Stimulated activated CD4-positive, alpha-beta T cell treated with anti-CD3 and anti-CD28 coated beads, Interleukin-1b, Interleukin-23, amount 100 ng/mL, for 1 hour (primary cell): ENCODE measurements at places on chromosomes 2 and 18.

GRCh38 chr2:28071221-28071620 lies 180.7 kb downstream of the BABAM2 start:
- DNase-seq: no peak

DNA sequence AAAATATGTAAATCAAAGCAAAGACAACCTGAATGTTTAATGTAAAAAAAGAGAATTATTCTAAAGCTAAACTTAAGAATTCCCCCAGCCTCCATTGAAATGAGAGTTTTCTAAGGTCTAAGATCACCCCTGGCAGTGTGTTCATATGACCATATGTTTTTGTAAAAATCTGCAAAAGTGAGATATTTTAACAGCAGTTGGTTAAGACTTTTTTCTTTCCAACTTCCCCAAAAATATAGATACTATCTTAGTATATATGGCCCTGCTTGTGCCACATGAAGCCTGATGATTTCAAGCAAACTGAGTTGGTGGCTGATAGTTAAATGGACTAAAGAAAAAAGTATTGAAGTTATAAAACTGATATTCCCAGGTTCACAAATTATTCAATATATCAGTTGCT lies 35.4 kb downstream of the ZNF804A start:
- DNase-seq: no peak

DNA sequence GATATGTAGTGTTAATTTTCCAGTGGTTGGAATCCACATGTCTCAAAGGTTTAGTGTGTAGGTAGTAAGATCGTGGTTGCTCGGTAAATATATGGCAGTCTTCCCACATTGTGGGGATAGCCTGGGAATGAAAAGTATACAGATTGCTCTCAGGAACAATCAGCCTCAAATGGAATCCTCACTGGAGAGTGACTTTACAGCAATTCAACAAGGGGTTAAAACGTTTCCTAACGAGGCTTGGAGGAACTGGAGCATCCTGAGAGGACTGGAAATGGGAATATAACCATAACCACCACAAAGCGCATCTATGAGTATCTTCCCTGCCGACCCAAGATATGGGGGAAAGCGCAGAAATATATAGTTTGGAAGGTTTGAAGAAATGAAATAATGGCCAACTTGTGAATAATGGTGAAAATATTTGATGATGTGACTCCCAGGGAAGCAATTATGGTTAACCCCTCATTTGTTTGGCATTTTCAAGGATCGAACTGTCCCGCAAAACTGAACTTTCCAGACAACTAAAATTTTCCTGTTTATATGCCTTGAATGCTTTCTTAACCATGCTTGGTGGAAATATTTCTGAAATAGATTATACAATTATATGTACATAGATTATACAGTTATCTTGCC lies 100.7 kb upstream of the FOSL2 start:
- DNase-seq: no peak

- DNase-seq: no peak
These were observed 2.8 kb upstream of the KCTD1 start for GRCh38 chr18:26550998-26551694.

DNA sequence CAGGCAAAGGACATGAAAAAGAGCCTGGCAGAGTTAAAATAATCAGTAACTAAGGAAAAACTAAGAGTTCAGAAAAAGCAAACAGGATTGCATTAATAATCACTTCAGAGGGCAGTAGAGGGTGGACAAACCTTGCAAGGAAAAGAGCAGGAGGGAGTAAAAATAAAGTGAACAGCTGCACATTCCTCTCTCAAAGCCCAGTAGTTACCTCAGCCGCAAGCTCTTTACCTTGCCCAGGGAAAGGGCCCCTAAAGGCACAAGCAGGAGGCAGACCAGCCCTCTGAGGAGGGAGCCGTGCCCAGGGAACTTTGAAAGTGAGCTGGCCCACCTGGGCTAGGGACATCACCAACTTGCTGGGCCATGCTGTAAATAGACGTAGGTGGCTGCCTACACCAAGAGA lies 196.9 kb downstream of the C1D start:
- DNase-seq: no peak

DNA sequence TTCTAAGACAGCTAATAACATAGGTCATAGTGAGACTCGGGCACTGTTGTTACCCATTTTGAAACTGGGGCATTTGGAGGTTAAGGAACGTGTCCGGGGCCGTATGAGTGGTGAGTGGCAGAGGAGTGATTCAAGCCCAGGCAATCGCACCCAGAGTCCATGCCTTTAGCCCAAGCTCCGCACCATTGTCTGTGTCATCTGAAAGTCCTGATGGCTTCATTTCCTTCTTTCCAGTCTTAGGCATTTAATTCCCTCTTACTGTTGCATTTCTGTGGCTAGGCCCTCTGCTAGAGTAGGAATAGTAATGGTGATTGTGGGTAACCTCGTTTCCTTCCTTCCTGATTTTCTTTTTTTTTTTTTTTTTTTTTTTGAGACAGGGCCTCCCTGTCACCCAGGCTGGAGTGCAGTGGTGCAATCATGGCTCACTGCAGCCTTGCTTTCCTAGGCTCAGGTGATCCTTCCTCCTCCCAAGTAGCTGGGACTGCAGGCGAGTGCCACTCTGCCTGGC lies 49.8 kb upstream of the ASB1 start:
- no peak for DNase-seq

GRCh38 chr2:25215948-25216679 lies 47.7 kb upstream of the POMC start:
- peak; percentile 70 for DNase-seq

- no peak for DNase-seq
These were observed 106.7 kb downstream of the XRCC5 start for GRCh38 chr2:216215658-216216390.
